ENCODE measurements at places on chromosomes 5 and 9.

- DNase-seq = no peak
These were observed 131.9 kb downstream of the UGCG start for GRCh38 chr9:112028242-112029221.

DNA sequence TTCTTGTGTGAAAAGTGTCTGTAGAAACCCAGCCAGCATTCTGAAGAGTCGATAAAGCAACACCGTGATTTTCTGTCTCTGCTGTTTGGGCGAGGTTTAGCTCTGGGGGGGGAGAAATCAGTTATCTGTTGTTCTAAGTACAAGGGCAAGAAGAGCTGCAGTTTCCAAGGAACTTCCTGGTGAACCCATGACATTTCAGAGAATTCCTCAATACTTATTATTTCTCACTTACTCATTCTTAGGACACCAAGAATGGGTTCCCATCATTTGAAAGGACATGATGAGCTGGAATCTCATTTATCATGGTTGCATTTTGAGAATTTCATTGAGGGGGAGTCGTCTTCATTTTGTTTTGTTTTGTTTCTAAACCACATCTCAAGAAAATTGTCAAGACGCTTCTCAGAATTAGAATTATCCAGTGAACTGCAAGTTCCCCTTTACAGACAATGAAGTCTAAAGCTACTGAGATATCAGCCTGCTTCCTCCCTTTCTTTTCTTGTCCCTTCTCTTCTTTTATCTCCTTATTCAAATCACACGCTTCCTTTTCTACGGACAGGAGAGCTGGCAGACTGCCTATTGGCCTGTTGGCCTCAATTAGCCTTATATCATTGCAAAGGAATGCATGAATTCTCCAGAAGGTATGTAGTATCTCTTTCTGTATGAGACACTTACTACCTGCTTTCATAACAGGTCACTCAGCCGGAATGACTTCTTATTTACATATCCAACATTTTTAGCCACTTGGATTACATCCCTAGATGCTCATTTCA, 53.7 kb downstream of the ZNF462 start:
- no peak for DNase-seq

- no peak for DNase-seq
These were observed 68.2 kb downstream of the EBF1 start for GRCh38 chr5:159031513-159031912.

- no peak for DNase-seq
These were observed 431.0 kb downstream of the ENC1 start for GRCh38 chr5:74209571-74209970.

DNA sequence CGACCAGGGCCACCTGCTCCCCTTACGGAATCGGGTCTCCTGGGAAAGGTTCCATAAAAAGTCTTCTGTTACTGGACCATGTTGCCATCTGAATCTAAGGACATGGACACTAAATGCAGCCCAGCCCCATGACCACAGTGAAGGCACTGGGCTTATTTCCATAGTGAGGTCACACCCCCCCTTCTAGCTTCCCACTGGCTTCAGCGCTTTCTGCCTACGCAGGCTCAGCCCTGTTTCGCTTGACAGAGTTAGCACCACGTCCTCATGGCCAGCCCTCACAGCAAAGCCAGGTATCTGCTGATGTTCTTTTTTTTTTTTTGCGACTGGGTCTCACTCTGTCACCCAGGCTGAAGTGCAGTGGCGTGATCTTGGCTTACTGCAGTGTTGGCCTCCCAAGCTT, 14.1 kb downstream of the UCK1 start:
- no peak for DNase-seq

- no peak for DNase-seq
These were observed 71.2 kb downstream of the GHR start for GRCh38 chr5:42494414-42494813.

GRCh38 chr5:103111468-103111867, 8.5 kb downstream of the GIN1 start:
- no peak for DNase-seq

- no peak for DNase-seq
These were observed 446.2 kb upstream of the RIOK2 start for GRCh38 chr5:97629276-97629675.

- no peak for DNase-seq
These were observed 169.6 kb downstream of the MELK start for GRCh38 chr9:36742264-36742663.

- DNase-seq = no peak
These were observed 85.2 kb upstream of the CLINT1 start for GRCh38 chr5:157944077-157944633.

DNA sequence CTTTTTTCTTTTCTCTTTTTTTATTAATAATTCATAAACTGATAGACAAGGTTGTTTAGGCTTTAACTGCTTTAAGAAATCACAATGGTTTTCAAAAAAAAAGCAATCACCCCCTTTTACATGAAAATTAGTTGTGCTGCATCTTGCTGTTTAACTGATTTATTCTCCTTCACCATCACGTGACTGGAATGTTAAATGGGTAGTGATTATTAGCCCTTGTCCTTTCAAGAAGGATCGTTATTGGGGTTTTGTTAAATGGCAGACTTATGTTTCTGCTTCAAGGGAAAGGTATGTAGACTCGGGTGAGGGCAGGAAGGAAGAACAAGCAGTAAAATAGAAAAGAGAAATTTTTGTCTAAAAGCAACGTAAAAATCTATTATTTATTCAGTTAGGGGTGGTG, 175.6 kb upstream of the TLE4 start:
- no peak for DNase-seq

DNA sequence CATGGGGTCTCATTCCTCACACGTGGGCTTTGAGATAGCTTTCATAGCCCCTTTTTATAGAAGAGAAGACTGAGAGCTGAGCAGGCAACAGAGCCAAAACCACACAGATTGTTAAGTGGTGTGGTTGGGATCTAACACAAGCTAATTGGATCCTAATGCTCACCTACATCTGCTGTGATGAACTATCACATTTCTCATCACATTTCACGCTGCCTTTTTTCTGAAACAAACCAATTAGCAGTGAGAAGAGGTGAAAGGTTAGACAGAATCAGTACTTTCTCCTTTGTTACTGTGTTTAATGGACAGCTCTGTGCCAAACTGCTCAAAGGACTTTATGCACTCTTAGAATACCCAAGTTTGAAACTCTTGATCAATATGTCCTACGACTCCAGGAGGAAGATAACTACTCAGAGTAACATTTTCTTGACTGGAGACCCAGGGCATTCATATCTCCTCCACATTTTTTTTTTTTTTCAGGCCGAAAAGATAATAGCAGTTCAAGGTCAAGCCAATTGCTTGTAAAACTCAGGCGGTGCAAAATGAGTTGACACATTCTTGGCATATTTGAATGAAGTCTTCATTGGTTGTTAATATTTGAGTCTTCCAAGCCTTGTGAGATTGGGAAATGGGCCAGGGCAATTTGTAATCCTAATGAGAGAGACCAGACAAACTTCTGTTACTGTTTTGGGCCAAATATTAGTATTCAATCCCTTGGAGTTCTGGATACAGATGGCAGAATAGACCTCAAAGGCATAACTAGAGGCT, 138.4 kb downstream of the KCTD16 start:
- no peak for DNase-seq

- no peak for DNase-seq
These were observed 147.1 kb downstream of the ERCC6L2 start for GRCh38 chr9:96022445-96023051.

GRCh38 chr9:126171641-126172040, 155.0 kb upstream of the MVB12B start:
- no peak for DNase-seq

GRCh38 chr5:116237917-116238500, 153.2 kb downstream of the COMMD10 start:
- DNase-seq = no peak

- no peak for DNase-seq
These were observed 252.2 kb downstream of the GOLPH3 start for GRCh38 chr5:31921852-31922305.

DNA sequence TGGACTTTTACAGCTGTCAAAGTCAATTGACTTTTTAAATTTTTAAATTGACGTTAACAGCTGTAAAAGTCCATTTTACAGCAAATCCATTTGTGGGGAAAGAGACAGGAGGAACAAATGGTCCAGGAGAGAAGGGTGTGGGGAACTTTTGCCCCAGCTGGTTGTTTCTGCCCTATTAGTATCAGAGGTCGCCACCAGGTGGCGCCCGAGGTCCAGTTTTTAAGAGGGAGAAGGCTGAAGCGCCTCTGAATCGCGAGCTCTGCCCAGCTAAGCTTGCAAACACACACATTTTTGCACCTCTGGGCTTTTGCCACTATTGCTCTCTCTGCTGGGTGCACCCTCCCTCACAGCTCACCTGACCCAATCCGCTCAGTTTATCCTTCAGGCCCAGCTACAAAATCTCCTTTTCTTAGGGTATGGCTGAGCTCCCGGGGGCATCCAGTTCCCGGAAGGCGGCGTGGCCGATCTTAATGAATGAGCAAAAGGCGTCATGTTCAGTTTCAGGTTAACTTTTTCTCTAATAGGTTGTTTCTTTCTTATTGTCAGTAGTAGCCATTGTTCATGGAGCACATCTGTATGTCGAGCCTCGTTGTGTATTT, 6.3 kb upstream of the TTLL11 start:
- peak; percentile 58 for DNase-seq

DNA sequence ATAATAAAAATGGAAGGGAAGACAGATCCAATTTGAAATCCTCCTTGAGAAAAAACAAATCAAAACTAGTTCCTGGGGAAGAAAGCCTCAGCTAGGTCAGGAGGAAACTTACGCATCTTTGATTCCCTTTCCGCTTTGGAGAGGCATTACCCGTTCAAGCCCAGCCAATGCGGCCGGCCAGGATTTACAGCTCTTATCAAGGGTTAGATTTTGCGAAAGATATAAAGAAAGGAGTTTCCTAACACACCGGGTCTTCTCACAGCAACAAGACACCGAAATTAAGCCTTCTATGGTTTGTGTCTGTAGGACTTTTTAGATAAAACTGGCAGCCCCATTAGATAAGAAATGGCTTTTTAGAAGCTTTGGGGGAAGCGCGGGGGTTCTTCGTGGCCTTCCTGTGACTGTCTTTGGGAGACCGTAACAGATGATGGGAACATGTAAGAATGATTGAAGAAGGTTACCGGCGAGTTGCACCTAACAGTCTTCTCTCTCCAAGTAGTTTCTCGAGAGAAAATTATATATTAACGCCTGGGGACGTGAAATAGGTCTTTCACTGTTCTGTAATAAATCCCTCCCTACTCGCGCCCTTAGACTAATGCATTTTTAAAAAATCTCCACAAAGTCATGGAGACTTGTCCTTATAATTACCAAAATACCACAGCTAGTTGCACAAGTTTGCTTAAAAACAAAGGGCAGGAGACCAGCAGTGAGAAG, 1.3 kb upstream of the ISL1 start:
- no peak for DNase-seq

- DNase-seq = no peak
These were observed 18.9 kb upstream of the VLDLR start for GRCh38 chr9:2602704-2603116.

DNA sequence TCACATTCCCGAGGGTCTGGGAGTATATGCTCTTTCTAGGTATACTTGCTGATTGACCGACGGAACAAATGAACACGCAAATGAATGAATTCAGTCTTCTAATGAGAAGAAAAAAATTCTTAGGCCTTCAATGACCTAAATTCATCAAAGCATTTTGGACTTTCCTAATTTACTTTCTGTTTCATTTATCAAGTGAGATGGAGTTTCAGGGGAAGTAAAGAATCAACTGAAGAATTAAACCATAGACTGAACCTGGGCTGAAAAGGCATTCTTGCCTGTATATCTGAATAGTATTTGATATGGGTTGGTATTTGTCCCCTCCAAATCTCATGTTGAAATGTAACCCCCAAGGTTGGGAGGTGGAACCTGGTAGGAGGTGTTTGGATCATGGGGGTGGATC, 64.1 kb downstream of the ZFAND5 start:
- no peak for DNase-seq

- no peak for DNase-seq
These were observed 80.9 kb downstream of the ADAMTS16 start for GRCh38 chr5:5220901-5221631.

GRCh38 chr5:111747337-111747736, 9.7 kb downstream of the NREP start:
- DNase-seq = no peak

- no peak for DNase-seq
These were observed 123.4 kb upstream of the MAN2A1 start for GRCh38 chr5:109566361-109566760.

DNA sequence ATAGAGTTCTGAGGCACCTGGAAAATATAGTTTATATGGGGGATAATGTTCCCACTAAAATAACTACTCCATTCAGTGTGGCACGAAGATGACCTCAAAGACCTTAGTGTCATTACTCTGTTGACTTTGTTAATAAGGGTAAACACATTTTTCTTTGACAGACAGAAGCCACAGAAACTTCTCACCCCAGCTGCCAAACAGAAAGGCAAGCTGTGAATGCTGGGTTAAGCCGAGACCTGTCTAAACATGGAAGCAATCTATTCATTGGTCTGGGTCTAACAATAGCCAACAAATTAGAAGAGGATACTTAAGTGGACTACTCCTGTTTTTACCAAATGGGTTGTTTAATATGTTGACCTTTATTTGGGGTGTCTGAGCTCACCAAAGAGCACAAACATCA, 171.4 kb downstream of the TLE1 start:
- no peak for DNase-seq

- DNase-seq = no peak
These were observed 41.5 kb downstream of the PIP5K1B start for GRCh38 chr9:68746525-68746924.

DNA sequence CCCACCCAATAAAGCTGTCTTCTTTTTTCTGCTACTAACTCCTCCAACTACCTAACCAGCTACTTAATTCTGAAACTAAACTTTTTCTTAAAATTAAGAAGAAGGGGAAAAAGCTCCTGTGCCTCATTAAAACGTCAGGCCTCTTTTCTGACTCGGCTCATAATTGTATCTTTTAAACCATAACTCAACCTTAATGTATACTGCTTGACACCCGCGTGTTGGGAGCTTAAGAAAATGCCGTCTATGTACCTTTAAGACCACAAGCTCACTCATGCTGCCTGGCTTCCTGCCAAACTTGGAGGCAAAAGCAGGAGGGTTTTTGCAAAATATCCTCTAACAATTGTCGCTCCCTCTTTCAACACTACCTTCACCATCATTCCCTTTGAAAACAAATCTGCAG, 5.0 kb downstream of the EBF1 start:
- DNase-seq = no peak

- DNase-seq = no peak
These were observed 12.6 kb downstream of the DMGDH start for GRCh38 chr5:79056847-79057246.

GRCh38 chr9:5922192-5922591, 31.5 kb downstream of the MLANA start:
- no peak for DNase-seq

- DNase-seq = no peak
These were observed 184.7 kb downstream of the ROR2 start for GRCh38 chr9:91765296-91765695.

GRCh38 chr9:82560457-82560904, 502.5 kb downstream of the RASEF start:
- DNase-seq = no peak

DNA sequence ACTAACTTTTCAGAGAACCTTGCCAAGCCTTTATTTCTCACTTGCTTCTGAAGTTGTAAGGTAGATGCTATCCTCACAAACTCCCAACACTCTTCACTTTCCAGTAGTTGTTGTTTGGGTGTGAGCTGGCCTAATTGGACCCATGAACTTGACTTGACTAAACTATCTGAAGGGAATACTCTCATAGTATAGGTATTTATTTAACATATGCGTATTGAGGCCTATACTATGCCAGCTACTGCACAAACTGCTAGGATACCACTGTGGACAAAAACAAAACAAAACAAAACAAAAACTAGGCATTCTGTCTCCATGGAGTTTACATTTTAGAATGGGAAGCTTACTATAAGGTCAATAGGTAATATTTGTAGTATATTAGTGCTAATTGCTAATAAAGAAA, 1.3 kb downstream of the TXNDC8 start:
- no peak for DNase-seq

- DNase-seq = no peak
These were observed 27.2 kb upstream of the CER1 start for GRCh38 chr9:14749741-14750211.
